ENCODE measurements at places on chromosomes 4 and X.

DNA sequence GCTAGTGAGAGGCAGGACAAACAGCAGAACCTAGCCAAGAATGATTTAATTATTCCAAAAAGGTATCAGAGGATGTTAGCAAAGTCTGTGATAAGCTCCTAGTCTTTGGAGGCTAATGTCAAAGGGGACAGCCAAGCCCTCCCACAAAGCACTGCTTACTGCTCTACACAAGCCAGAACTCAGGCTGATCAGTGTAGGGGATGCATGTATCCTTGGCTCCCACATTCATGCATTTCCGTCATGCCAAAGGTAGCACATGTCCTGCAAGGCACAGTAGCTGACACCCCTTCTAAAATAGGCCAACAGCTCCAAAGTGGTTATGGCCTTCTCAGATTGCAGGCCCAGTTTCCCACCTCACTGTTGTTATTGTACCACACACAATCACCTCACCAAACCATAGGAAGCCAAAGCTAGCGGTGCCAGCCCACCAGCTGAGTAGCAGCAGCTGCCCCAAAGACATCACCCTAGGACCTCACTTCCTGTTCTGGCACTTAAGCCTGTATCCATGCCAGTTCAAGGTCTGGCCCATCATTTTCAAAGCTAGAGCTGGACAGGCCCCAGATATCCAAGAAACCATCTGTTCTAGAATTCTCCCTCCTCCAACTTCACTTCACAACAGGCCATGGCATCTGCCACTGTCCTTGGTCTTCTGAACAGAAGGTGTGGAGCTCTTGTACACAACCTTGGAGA, 40.9 kb downstream of the TSPAN5 start:
- no peak for DNase-seq

DNA sequence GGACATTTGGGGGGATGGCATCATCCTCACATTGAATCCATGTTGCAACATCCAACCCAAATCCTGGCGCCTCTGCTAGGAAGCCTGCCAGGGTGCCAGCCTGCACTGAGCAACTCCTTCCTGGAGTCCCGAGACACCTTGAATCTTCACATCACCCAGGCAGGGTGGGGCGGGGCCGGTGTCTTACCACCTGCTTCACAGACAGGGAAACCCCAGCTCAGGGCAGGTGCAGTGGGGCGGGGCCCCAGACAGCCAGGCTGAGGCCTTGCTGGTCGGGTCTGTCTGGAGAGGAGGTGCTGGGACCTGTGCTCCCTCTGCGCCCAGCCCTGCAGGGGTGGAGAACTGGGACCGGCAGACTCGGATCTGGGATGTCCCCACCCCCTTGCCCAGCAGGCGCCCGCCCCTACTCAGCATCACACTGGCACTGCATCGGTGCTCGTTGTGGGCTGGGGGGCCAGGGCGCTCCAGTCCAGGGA, 31.5 kb upstream of the HTRA3 start:
- DNase-seq: no peak

DNA sequence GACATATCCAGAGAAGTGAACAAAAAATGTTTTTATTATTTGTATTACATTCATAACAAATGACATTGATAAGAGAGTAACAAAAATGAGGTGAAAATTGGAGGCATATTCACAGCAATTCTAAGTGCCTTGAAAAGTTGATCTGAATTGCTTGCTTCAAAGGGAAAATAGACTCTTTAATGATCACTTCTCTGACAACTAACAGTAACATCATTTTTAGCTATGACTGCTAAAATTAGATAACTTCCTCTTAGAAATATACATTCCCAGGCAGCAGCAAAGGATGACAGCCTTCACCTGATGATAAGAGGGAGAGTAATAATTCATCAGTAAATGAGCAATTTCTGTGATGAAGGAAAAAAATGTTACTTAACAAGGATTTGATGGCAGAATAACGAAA, 472.5 kb downstream of the PCDH10 start:
- no peak for DNase-seq

GRCh38 chr4:121370729-121371325, 10.0 kb downstream of the QRFPR start:
- DNase-seq: no peak

- no peak for DNase-seq
Observed at GRCh38 chr4:112979881-112980421, 69.5 kb upstream of the ANK2 start.
